Fibroblast of skin of right biceps (primary cell): ENCODE measurements at places on chromosomes 13 and 19.
A peak's percentile ranks its signal among the peaks of the same experiment; 100 is the strongest.

GRCh38 chr19:2274931-2275535 lies 6.9 kb downstream of the PEAK3 start:
- DNase-seq: peak; percentile 73

DNA sequence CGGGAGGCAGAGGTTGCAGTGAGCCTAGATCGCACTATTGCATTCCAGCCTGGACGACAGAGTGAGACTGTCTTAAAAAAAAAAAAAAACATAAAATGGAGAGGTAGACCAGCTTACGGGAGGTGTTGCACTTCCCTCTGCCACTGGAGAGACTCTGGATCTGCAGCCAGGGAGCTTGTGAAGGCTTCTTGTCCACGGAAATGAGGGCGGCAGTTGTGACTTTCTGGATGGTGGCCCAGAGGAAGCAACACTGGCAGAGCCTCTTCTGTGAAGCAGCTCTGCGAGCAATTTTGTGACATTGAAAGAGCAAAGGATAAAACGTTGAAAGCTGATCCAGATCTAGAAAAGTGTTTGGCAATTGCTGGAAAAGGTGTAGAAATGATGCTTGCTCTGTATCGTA lies 10.4 kb downstream of the SPINT2 start:
- DNase-seq: no peak

DNA sequence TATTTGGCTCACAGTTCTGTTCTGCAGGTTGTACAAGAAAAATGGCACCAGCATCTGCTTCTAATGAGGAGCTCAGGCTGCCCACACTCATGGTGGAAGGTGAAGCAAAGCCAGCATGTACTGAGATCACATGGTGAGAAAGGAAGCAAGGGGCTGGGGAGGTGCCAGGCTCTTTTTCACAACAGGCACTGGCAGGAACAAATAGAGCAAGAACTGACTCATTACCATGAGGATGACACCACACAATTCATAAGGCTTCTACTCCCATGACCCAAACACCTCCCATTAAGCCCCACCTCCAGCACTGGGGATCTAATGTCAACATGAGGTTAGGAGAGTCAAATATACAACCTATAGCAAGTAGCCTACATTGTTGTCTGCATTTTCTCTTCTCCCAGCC lies 522.6 kb downstream of the RFC3 start:
- no peak for DNase-seq

GRCh38 chr13:78305171-78305570 lies 298.2 kb downstream of the POU4F1 start:
- DNase-seq: no peak

- DNase-seq: peak; percentile 71
These were observed 665 bp downstream of the GPX4 start for GRCh38 chr19:1104311-1105007.

GRCh38 chr19:41395355-41395754 lies 1.8 kb downstream of the EXOSC5 start:
- no peak for DNase-seq

DNA sequence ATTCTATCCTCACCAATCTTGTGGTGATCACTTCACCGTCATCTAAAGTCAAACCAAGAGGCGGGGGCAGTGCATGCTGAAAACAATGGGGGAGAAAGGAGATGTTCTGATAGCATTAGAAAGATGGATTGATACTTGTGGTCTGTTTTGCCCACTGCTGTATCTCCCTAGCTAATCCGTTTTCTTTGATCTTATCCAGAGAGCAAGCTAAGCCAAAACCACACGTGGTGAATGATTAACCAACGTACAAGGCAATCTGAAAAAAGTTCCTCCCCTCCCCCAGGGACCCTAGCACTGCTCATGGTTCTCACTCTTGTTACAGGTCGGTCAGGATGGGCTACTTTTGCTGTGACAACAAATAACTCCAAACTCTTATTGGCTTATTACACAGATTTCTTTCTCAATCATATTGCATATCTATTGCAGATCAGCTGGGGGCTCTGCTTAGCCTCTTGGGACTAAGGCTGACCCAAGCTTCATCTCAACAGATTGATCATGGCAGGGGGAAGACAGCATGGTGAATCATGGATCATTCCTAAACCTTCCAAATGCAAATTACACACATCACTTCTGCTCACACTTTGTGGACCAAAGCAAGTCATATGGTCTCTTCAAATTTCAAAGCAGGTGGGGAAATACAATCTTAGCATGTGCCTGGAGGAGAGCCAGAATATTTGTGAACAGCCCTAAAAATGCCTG lies 11.9 kb upstream of the C13orf42 start:
- DNase-seq: peak; percentile 7

- DNase-seq: peak; percentile 15
These were observed 18.6 kb upstream of the LMTK3 start for GRCh38 chr19:48530066-48530720.

- no peak for DNase-seq
These were observed 81.1 kb downstream of the ZNF429 start for GRCh38 chr19:21586311-21587116.

DNA sequence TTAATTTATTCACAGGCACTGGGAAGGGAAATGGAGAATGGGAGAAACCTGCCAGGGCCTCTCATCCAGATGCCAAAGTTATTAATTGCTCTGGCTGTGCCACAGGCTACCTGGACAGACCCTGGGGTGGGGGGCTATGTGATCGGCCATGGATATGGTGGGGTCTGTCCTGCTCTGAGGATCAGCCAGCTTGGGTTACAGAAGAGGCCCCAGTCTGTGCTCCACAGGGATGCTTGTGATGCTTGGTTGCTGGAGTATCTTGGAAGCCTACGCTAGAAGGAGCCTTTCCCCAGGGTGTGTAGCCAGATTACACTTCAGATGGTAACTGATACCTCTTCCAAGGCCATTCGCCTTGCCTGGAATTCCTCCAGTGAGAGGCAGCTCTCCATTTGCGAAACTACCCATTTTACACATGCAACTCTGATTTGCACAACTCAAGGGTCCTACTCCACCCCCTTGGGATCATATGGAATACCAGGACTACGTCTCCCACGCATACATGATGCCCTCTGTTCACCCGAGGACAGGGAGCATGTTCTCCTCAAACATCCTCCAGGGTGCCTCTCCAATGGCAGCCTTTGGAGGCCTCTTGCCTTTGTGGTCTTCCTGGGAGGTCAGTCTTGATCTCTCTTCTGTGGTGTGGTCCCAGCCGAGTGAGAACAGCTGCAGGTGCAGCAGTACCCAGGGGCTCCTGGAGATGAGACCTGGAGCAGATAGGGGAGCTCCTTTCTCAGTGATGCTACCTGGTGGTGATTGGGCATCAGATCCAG lies 186.6 kb upstream of the TSHZ3 start:
- DNase-seq: no peak

DNA sequence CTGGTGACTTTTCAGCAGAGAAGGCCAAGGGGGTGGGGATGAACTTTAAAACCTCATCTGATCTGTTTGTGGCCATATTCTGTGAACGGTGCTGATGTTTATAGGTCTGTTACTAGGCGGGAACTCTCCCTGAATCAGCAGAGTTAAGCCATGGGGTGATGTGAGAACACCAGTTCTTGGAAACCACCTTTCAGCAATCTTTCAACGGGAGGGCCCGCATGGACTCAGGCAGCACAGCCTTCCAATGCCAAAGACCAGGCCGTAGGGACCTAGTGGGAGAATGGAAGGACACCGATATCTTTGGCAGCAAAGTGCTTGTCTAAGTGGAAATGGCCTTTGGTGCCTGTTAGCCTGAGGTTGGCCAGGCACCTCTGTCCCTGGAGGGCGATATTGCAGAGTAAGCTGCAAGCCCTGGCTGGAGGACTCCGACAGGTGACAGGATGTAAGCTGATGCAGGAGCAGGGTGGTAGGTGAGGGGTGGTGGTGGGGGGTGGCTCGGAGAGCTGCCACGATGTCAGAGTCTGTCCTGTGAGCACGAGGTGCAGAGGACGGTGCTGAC lies 57.0 kb downstream of the ERCC5 start:
- no peak for DNase-seq

GRCh38 chr13:32585550-32586079 lies 637 bp upstream of the PDS5B start:
- peak; percentile 40 for DNase-seq

- DNase-seq: no peak
These were observed 18.8 kb upstream of the PPP5C start for GRCh38 chr19:46328079-46328478.

GRCh38 chr13:46569456-46569855 lies 16.5 kb downstream of the LRCH1 start:
- DNase-seq: no peak

- DNase-seq: peak; percentile 45
These were observed 53.8 kb downstream of the EPS15L1 start for GRCh38 chr19:16417660-16418596.

- DNase-seq: peak; percentile 56
These were observed 12.3 kb upstream of the CADM4 start for GRCh38 chr19:43651758-43652545.

DNA sequence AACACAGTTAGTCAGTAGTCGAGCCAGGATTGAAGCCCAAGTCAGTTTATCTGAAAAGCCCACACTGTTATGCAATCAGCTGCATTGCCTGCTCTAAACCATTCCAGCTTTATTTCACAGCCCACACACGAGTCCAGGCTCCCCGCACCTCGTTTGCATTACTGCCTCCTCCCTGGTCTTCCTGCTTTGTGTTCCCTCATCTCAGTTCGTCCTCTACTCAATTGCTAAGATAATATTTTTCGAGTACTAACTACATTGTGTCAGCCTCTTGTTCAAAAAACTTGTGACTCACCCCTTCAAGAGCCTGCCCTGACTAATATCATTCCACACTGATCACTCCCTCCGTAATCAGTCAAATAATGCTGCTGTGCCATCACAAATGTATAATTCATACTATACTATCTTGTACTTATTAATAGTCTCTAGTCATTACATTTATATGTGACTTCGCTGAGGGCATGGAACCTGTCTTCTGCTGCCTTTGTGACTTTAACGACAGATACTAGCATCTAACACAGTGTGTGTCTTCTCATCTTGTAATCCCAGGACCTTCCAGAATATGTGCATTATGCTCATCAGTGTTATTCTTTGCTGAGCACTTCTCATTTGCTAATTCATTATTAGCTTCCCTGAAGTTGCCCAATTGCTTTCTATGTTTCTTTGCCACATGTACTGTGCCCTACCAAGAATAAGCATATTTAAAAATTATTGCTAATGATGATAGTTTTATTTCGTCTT lies 26.2 kb upstream of the WDFY2 start:
- peak; percentile 90 for DNase-seq

DNA sequence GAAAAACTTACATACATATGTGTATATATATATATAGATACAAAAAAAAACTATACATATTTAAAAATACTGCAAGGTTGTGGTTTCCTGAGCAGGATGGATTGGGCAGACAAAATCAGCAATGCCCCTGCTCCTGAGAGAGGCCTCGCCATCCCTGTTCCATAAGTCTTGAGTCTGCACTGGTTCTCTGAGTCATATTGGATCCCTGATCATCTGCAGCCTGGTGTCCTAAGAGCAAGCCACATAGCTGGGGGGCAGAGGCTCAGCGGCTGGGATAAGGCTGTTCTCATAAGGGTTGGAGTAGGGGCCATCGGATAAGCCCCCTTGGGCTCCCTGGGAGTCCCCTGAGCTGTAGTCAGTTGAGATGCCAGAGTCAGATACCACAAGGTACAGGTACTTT lies 3.3 kb downstream of the SWSAP1 start:
- peak; percentile 35 for DNase-seq

GRCh38 chr19:16376649-16377048 lies 52.0 kb downstream of the KLF2 start:
- DNase-seq: no peak

DNA sequence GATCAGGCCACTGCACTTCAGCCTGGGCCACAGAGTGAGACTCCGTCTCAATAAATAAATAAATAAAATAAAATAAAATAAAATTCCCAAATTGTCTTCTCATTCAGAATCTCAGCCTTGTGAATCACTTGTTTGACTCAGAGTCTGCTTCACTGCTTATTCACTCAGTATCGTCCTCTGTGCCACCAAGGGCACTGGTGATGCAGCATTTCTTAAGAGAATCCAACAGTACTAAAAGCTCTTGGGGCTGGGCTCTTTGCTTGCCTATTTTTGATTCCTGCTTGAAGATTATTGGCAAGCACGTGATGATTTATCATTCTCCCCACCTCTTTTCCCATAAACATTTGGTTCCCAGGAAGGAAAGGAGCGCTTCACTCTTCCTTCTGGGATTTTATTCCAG lies 54.8 kb upstream of the HMGB1 start:
- peak; percentile 67 for DNase-seq

- DNase-seq: peak; percentile 77
These were observed at the start of gene FLT3LG for GRCh38 chr19:49473868-49474541. Gene FLT3LG (plus strand): TSS chr19:49474215. CDS start chr19:49474640, 425 bp downstream.

DNA sequence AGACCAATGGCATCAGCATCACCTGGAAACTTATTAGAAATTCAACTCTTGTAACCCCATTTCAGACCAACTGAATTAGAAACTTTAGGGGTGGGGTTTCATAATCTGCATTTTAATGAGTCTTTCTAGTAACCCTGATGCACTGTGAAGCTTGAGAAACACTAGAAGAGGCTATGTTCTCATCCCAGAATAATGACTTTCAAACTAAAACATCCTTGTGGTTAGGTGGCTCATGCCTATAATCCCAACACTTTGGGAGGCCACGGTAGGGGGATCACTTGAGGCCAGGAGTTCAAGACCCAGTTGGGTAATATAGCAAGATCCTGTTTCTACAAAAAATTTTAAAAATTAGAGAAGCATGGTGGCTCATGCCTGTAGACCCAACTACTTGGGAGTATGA lies 402.4 kb downstream of the DLEU7 start:
- DNase-seq: peak; percentile 56

DNA sequence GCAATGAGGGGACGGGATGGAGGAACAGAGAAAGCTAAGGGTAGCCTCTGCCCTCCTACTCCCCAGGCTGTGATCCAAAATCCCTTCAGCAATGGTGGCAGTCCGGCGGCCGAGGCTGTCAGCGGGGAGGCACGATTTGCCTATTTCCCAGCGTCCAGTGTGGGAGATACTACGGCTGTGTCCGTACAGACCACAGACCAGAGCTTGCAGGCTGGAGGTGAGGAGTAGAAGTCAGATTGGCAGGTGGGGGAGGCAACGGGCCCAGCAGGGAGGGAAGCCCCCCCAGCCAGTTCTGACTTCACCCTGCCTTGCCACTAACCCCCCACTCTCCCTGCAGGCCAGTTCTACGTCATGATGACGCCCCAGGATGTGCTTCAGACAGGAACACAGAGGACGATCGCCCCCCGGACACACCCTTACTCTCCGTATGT lies 1.6 kb downstream of the USF2 start:
- no peak for DNase-seq

DNA sequence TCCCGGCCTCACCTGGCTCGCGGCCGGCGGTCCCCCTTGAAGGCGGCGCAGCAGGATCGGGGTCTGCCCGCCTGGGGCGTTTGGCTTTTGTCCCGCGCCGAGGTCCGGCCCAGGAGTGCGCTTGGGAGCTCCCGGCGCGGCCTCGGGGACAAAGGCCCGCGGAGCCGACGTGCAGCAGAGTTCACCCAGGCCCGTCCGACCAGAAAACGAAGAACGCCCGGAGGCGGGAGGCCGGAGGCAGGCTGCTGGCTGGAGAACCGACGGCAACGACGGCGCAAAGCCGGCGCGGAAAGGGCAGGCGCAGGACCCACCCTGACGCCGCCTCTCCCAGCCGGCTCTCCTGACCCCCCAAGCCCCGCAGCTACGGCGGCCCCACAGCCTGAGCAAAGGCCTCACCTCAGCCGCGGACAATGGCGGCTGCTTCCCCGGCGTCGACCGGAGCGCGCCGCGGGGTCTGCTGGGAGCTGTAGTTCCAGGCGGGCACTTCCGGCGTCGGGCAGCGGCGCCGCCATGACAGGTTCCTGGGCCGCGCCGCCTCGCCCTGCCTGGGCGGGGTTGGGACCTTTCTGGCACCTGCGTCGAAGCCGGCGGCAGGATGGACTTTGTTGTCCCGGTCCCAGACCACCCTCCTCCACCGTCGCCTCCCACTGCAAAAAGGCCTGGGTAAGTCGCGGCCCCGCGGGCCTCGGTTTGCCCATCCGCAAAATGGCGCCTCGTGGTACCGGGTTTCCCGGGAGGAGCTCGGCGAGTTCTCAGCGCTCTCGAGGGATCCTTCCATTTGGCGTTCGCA lies at the start of gene ZNF606:
Gene ZNF606 (minus strand): TSS at position 437 of the 790 bp plus-strand sequence. CDS start 1,501 bp downstream, outside the sequence.
- DNase-seq: peak; percentile 90
